ENCODE measurements at places on chromosomes 2 and 18.

DNA sequence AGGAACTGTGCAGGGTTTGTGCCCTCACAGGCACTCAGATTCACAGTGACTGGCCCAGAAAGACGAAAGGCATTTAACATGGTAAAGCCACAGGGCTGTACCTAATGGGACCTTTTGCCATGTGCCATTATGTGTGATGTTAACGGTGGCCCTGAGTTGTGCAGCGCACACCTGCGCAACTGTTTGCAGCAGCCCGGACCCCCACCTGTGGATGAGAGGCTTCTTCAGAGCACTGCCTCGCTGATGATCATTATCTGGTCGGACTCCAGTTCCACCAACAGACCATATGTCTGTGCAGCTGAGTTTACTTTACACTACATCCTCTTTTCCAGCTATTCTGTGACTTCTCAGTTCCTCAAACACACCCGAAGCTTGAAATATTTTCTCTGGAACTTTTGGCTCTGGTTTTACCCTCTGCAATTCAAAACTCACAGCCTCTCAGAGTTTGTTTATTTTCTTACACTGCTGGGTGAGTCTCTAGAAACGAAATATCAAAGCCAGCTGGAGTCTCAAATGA is 35.6 kb upstream of the UBE2F start:
- peak; percentile 33 for DNase-seq

DNA sequence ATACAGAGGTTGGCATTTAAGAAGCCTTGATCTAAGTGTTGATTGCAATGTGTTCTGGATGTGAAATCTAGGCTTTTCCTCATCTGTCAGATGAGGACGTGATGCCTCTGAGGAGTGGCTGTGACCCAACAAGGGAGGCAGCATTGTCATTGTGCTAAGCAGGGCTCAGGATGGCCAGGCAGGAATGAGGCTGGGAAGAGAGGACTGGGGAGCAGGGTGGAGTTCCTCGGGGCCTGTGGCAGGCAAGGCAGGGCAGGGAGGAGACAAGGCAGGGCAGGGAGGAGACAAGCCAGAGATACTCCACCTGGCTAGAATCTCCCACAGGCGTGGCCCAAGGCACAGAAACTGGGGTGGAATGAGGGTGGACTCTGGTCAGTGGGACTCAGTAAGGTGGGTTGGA is 116.6 kb downstream of the RPIA start:
- no peak for DNase-seq

DNA sequence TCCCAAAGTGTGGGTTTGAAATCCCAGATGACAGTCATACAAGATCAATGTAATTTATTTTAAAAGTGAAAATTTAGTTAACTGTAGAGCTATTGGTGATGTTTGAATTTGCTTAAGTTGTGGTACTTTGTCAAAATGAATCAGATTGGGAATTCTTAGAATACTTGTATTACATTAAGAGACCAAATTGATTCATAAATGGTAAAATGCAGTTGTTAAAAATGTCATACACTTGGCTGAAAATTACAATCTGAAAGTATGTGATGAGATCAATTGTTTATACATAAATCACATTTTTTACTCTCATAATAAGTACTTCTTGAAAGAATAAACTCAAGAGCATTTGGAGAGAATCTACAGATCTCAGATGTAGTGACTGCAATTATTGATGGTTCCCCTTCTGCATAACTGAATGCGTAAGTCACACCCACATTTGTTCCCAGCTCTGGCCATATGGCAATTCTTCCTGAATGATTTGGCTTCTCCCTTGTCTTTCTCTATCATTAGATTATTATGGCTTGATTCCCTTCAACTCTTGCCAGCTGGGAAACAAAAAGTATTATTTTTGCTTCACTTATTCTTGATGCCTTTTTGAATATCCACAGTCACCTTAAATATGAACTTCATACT is 558.5 kb downstream of the CPS1 start:
- no peak for DNase-seq

DNA sequence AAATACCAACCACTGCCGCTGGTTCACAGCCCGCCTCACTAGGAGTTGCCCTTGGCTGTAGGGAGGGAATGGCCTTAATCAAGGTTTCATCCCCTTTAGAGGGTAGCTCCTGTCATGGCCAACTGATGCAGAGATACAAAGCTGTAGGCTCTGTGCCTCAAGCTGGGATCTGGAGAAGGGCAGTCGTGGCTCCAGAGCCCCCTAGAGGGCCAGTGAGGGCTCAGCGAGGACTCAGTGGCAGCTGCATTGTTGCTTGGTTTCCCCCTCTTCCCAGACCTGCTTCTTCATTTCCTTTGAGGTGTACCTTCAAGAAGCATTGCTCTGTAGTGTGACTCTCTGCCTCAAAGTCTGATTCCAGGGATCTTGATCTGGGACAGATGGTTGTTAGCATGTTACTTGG is 302.1 kb downstream of the LPIN1 start:
- no peak for DNase-seq

GRCh38 chr2:217142649-217143266 is 282.9 kb upstream of the TNP1 start:
- DNase-seq = no peak

GRCh38 chr18:417495-417894 is 83.0 kb downstream of the COLEC12 start:
- no peak for DNase-seq

DNA sequence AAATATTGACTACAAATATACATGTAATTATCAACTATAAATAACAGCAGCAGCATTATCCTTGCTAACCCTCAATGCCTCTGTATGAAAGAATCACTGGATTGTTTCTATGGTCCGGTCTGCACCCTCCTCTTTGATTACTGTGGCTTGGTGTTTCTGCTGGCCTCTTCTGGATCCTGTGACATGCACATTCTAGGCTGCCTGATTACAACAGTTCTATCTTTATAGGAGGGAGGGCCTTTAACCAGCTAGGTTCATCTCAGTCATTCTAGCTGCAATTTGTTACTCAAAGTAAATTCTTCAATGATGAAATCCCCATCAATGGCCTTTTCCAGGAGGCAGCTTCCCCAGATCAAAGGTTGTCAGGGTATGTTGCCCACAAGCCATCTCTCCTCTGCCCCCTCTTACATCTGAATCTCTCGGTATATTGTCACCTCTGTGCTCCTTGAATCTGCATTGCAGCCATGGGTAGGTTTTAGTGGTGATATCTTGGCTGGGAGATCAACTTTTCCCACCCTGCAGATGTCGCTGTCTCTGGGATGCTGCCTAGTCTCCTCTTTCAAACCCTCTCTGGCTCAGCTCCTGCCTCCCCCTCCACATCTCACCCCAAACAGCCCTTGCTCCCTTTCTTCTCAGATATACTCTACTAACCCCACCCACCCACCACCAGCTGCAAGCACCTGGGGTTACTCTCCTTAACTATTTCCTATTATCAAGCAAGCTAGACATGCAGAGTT is 106.2 kb upstream of the BZW1 start:
- peak; percentile 83 for DNase-seq

- no peak for DNase-seq
Observed at GRCh38 chr2:195442458-195443175, 214.4 kb upstream of the SLC39A10 start.

DNA sequence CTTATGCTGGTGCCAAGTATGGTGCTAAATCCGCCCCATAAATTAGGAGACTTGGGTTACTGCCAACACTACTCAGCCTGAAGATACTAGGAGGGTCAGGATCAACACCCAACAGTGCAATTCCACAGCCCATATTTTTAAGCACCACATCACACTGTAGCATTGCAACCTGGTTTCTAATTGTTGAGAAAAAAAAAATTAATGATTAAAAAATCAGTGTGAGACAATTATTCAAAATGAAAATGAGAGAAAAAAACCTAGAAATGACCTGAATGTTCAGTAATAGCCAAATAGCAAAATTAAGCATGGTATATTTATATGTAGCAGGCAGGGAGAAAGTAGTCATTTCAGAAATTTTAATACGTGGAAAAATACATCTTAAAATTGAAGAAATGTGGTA is 29.2 kb upstream of the HNRNPLL start:
- no peak for DNase-seq

DNA sequence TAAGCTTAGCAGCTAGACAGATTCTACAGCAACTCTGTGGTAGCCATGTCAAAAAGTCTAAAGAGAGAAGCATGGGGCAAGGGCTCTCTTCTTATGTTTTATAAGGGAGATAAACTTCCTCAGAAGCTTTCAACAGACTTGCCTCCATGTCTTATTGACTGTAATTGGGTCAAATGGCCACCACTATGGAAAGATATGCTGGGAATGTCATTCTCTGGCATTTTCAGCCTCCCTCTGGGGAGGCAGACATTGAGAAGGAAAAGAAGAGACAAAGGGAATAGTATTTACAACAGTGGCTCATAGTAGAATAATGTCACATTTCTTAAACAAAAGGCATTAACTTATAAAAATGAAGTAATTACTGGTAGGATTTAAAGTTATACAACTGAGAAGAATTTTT is 1964.5 kb upstream of the PIK3C3 start:
- DNase-seq = no peak

DNA sequence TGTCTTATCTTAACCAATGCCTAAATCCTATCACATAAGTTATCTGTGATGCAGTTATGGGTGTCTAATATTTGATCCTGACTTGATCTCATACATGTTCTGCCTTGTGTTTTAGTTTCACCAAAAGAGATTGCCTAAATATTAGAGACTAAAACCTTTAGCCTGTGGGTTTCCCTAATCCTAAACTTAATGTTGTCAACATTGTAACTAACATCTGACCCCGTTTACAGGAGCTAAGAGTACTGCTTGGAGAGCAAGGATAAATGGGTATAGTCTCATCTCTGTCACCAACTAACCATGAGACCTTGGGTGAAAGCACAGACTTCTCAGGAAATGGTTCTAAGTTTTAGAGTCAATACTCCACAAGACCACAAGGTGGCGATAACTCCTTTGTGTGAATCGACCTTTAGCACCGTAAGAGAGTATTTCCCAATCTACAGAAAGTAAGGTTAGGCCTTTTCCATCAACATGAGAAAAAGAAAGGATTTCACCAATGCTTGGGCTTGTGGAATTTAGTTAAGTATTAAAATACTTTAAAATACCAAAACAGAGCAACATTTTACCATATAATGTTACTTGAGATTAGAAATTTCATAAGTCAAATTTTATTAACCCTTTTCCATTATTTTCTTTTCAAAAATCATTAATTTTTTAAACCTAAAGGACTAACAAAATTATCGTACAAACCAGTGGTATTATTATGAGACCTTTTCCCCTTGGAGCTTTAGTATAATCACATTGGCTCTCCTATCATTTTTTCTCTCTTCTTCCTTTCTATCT is 60.5 kb downstream of the G6PC2 start:
- peak; percentile 74 for DNase-seq

GRCh38 chr2:162581959-162582798 is 238.2 kb downstream of the GCA start:
- DNase-seq = no peak

- DNase-seq = no peak
Observed at GRCh38 chr2:241863536-241863954, 4.9 kb upstream of the PDCD1 start.

DNA sequence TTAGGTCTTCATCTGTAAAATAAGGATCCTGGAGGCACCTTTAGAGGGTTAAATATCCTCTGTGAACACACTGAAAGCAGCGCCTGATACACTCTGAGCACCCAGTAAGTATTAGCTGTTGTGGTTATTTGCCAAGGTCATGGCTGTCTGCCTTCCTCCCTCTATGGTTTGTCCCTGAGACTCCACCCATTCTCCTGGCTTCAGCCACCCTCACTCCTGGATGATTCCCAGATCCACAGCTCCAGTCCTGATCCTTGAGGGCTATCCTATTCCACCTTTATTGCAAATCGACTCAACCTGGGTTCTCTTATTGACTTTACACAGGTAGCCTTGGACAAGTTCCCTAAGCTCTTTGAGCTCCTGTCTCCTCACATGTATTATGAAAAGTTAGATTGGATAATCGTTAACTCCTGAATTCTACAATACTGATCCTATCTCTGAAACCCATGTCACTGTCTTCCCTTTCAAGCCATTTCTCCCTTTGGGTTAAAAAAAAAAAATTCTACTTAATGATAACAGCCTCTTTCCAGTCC is 162.3 kb downstream of the LAMA3 start:
- no peak for DNase-seq

DNA sequence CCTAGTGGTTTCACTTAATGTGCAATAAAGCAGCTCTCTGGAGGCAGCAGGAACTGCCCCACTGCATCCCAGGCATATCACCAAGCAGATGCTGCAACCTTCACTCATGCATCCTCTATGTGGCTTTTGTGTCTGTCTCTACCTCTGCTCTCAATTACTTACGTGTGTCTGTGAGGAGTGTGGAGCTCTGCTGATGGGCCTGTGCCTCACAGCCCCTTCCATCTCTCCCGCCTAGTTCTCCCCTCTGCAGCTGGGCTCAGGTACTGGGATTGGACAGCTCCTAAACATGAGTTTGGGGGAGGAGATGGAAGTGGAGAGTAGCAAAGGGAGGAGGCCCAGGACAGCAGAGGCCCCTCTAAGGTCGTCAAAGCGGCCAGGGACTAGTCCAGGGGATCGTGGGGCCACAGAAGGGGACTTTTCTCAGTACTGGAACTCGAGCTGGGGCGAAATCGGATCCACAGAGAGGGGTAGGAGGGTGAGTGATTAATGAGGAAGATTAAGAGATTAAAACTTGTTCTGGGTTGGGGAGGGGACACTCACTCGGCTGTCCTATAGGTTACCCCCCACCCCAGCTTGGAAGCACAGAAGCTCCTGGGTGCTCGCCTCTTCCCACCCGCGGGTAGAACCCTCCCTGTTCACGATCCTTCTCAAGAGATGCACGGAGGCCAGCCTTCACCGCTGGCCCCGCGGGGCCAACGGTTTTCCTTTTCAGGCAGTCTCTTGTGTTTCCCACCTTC is 2.1 kb upstream of the LBX2 start:
- DNase-seq = no peak

- DNase-seq = peak; percentile 39
Observed at GRCh38 chr2:96764253-96764637, 3.5 kb downstream of the CNNM4 start.

DNA sequence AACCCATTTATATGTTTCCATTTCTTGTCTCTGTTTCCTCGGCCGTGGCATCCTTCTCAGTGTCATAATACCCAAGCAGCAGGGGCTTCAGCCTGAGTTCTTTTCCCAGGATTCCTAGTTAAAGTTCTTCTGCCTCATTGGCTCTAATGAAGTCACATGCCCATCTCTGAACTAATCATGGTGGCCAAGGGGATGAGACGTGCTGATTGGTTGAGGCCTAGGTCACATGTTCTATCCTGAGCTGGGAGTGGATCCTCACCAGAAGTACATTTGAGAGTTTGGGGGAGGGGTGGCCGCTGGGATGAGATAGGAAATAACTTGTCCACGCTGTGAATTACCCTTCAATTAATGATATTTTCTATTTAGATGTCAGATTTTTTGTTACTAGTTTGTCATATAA is 3.8 kb upstream of the UGT1A5 start:
- no peak for DNase-seq

GRCh38 chr18:11019295-11020105 is 129.9 kb downstream of the PIEZO2 start:
- DNase-seq = no peak

All from globus pallidus (tissue), 1 donor.